CD4-positive, alpha-beta T cell treated with Interleukin-4 for 4 hours (primary cell): ENCODE measurements at places on chromosomes 6 and 20.

DNA sequence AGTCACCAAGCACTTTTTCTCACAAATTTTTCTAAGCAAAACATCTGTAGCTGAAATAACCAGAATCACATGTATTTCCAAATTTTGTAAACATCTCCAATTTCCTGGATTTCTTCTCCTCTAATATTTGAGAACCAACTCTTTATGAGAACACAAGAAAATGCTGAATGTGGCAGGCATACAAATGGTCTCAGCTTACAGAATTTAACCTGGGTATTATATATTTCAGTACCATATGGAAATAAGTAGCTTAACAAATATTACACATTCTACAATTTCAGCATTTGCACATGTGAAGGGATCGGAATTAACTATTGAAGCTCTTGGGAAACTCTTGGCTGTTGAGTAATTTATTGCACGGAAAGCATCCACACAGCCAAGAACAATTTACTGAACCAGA, 92.5 kb downstream of the TBXT start:
- no peak for DNase-seq

GRCh38 chr6:320351-321157, 28.3 kb downstream of the DUSP22 start:
- DNase-seq = no peak

DNA sequence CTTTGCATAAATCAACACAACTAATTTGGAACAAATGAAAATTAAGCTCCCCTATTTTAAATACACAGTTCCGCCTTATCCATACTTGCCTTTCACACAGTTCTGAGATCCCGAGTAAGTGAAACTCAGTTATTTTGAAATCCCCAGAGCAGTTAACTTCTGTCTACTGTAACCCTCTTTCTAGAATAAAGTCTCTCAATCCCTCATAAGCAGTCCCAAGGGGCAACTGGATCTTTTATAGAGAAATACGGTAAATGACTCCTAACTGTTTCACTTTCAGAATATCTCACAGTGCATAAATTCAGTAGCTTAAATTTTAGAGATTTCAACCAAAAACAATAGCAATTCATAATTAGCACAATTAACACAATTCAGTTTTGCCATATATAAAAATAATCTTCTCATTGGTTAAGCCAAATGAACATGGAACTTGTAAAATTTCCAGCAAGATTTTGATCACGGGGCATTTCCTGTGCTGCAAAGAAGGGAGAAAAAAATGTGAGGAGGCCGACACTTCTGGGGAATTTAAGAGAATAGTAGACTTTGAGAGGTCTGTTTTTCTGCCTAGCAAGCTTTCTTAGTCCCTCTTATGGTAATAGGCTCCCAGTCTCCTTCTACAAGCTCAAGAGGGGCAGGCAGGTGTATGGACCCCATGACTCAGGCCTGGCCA, 78.3 kb downstream of the KIF6 start:
- no peak for DNase-seq

GRCh38 chr6:64489763-64490162, 854.2 kb downstream of the PHF3 start:
- no peak for DNase-seq

DNA sequence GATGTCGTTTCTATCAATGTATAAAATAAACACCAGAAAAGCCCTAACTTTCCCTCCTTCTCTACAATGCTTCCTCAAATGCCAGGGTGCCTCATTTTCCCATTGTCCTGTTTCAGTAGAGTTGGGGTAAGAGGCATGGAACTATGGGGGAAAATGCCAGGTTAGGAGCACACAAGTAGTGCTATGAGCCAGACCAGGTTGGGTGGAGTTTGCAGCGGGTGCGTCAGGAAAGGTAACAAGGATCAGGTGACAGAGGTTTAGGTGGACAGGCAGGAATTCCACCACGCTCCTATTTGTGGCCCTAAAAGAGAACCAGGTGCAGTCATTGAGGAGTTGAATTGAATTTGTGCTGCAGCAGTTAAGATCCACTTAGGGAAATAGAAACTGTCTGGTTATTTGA, 36.5 kb downstream of the SYTL3 start:
- no peak for DNase-seq

DNA sequence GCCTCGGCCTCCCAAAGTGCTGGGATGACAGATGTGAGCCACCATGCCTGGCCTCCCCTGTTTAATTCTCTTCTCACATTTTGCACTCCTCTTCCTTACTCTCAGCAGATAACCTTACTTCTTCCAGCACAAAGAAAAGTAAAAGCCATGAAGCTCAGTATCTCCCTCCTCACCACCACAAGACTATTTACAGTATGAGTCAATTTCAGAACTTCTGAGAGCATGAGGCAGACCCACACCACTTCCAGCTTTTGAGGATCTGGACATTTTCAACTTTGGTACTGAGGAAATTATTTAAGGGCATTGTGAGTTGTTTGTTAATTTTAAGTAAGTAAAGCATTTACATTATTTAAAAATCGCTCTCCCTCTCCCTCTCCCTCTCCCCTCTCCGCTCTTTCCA, 8.0 kb upstream of the SNX3 start:
- DNase-seq = no peak

DNA sequence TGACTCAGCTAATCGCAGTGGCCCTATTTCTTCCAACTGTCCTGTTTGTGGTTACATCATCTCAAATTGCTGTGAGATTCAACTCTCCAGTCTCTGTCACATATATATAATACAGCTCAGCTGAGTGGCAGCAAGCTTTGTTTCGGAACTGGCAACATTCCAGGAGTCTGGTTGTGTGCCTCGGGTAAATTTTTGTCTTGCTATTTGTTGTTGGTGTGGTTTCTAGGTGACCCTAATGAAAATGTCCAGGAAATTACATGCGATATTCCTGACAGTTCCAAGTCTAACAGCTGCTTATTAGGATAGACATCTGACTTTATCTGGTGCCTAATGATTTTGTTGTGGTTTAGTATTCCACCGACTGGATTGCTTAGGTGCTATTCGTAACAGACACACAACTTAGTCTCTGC, 581.8 kb downstream of the CD109 start:
- DNase-seq = no peak

GRCh38 chr6:149454346-149454848, 30.4 kb downstream of the ZC3H12D start:
- DNase-seq = no peak
